Hypothalamus (tissue), 51 donors: ENCODE measurements at places on chromosomes 2 and 18.
A peak's percentile ranks its signal among the peaks of the same experiment; 100 is the strongest.

DNA sequence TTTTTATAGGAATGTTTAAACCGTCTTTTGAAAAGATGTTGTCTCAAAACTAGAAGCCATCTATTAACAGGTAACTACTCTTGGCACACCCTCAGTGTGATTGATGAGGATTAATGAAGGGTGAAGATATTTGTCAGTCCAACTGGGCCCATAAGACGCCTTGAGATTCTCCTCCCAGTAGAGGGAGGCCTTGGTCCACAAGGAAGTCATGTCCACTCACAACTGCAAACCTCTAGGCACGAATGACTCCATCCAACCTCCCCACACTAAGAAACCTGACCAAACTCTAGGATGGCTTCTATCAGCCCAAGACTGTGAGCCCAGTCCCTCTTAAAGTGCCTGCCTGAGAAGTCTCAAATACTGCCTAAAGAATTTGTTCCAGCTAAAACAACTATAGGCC, 19.2 kb upstream of the GRP start:
- DNase-seq, result no peak

DNA sequence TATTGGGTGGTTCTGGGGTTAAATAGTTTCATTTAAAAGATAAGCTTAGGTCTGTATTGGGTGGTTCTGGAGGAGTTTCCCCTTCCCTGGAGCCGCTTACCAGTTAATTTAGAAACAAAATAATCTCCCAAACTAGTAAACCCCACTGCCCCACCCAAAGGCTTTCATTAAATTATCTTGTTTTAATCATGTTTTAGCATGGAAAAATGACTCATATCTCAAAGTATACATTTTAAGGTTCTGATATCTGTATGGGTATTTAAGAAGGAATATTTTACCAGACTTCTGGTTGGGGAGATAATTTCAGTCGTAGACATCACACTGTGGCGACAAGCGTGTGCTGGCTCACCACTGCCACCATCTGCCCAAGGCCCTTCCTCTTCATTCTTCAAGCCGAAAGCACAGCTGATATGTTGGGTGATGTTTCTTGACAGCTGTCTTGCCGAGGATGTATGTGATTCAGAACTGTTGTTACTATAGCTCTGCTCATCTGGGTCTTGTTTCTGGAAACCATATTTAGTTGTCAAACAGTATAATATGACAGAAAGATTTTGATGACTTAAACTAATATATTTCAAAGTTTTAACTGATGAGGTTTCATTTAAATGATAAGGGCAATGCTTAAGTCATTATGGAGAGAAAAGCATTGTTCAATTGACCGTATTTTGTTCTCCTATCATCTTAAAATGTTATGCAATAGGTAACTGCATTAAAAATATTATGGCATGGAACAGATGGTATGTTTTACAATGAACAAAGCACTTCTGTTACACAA, 5.1 kb downstream of the FIGLA start:
- DNase-seq, result peak; percentile 12

- no peak for DNase-seq
Observed at GRCh38 chr2:26767894-26768487, 3.9 kb downstream of the SLC35F6 start.

DNA sequence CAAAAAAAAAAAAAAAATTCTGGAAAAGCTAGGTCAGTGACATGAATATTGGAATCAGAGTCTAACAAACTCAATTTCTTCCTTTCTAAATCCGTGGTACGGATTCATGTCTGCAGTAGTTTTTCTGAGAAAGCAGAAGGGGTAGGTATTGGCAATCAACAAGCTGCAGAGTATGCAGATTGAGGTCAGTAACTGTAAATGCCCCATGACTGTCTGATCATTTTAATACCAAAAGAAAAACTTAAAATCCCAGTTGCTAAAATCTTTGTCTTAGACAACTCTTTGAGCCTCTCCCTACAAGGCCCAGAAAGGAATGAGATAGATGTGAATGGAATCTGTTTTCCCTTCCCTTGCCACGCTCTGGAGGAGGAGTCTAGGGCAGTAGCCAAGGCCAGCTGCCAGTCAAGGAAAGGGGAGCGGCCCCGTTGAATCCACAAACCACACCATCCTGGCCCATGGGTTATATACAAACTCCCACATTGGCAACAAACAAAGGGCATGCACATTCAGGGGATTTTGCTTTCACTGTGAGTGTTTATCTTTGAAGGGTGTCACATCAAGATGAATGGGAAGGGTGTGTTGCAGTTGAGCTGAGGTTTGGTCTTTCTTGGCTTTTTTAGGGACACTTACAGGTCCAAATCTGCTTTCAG, 6.1 kb upstream of the CASP8 start:
- DNase-seq, result no peak

- DNase-seq, result no peak
Observed at GRCh38 chr2:202679980-202680379, 45.2 kb downstream of the FAM117B start.

- DNase-seq, result no peak
Observed at GRCh38 chr18:61770279-61770678, 122.5 kb downstream of the RNF152 start.

GRCh38 chr18:10291568-10291981, 162.9 kb upstream of the APCDD1 start:
- no peak for DNase-seq

GRCh38 chr2:208015475-208015874, 9.9 kb downstream of the PLEKHM3 start:
- DNase-seq, result no peak

GRCh38 chr18:59265246-59265973, 7.8 kb downstream of the RAX start:
- no peak for DNase-seq

DNA sequence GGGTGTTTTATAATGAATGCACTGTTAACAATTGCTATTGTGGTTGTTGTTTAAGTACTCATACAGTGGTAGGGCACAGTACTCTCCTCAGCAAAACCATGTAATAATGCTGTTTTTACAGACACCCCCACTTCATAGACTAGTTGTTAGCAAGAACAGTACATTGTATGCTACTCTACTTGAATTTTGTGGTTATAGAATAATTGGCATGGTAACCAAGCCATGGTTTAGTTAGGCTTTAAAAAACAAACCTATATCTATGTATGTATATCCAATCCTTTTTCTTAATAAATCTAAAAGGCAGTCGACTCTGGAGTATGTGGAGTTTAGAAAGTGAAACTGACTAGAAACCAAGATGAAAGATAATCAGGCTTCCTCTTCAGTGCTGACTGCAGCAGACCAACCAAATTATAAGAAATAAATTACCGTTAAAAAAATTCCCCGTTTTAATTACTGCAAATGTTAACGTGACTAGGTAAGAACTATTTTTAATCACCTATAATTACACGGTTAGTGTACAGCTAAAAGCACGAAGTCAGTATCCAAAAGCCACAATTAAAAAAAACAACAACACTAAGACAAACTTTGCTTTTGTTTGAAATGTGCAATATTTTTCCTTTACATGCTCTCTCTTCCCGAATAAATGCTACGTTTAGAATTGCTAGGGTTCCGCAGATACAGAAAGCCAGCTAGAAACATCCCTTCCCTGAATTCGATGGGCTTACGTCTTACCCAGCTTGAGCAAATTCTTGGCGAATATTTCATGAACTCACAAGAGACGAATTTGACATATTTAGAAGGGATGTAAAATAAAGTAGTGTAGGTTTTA, 113.3 kb upstream of the SERTAD2 start:
- DNase-seq, result no peak

GRCh38 chr2:206482123-206482522, 38.8 kb downstream of the ADAM23 start:
- DNase-seq, result no peak

DNA sequence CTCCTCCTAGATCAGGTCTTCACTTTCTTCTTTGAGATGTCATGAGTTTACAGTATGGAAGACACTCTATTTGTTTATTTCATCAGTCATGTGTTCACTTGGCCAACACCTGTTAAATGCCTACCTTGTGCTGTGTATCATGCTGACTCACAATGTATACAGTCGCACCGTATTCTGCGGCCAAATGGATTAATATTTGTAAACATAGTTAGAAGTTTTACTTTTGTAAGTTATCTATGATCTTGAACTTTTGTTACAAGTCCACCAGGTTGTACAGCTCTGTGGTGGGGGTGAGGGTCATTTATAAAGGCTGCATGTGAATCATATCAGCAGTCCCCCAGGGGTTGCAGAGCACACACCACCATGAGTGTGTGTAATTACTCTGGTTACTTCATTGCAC, 408.7 kb upstream of the NRP2 start:
- DNase-seq, result no peak

GRCh38 chr2:238237431-238238135, 2.3 kb downstream of the HES6 start:
- DNase-seq, result no peak

GRCh38 chr18:47345291-47345690, 93.8 kb upstream of the SKOR2 start:
- no peak for DNase-seq

GRCh38 chr18:23918395-23919032, 96.0 kb upstream of the TTC39C start:
- DNase-seq, result peak; percentile 29

DNA sequence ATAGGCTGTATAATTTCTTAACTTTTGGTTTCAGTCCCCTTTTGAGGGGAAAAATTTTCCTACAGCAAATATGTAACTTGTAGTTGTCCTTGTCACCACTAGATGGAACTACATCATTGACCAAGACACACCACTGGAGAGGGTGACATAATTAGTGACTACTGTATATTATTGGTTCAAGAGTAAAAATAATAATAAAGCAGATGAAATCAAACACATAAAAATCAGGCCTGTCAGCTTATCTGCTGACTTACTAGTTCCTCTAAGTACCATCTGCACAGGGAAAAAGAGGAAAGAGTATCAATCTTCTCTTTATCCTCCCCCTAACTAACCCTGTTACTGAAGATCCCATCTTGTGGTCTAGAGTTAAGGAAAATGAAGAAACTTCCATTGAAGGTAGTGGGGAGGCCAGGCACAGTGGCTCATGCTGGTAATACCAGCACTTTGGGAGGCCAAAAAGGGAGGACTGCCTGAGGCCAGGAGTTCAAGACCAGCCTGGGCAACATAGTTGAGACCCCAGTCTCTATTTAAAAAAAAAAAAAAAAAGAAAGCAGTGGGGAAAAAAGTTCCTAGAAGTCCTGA, 29.6 kb upstream of the ENOSF1 start:
- no peak for DNase-seq

- no peak for DNase-seq
Observed at GRCh38 chr18:78688249-78688648, 291.4 kb upstream of the SALL3 start.

- DNase-seq, result no peak
Observed at GRCh38 chr2:47004905-47005495, 89.4 kb upstream of the MCFD2 start.

GRCh38 chr2:157441072-157441454, 2.8 kb downstream of the CYTIP start:
- DNase-seq, result no peak

GRCh38 chr2:170505631-170506275, 209.4 kb upstream of the SP5 start:
- DNase-seq, result peak; percentile 53

- no peak for DNase-seq
Observed at GRCh38 chr2:31031132-31031706, 107.0 kb downstream of the GALNT14 start.

DNA sequence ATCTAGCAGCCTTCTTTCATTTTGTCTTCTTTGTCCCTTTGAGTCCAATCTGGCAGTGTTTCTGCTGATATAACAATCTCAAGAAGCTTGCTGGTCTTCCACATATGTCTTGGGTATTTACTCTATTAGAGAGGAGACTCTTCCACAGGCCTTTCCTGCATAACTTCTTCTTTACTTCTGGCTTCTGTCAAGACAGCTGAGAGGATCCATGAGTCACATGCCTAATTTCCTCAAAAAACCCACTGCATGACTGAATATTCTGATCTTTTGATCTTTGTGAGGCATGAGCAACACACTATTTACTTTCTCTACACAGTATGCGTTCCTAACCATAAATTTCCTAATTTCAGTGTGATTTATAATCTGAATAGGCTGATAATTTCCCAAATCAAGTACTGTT, 5.1 kb upstream of the DCC start:
- DNase-seq, result no peak

- no peak for DNase-seq
Observed at GRCh38 chr18:24763765-24764513, 303.5 kb downstream of the HRH4 start.

DNA sequence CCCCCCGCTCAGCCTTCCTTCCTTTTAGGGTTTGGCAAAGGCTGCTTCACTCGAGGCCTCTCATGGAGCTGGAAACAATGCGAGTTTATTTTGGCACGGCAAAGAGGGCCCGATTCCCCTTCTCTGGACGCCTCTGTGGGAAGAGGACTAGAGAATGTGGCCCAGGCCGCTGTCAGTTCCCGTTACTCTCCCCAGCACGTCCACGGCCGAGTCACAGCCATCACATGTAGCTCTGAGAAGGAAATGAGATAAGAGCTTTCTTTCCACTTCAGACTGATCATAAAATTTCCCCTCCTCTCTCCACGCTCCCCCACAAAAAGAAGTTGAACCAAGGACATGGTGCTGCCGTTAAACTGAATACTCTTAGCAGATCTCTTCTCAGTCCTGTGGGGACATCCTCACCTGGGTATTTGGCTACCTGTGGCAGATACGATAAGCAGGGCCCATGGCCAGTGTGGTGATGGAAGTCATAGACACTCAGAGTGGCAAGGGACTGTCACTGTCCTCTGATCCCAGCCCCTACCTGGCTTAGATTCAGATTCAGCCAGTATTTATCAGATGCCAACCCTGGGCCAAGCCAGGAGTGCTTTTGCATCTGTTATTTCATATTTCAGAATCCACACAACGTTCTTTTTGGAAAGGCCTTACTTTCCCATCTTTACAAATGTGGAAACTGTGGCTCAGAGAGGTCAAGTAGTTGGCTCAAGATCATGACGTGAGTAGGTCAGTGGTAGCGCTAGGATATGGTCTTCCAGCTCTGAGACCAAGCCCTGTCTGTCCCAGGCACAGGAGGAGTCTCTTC, 101.2 kb downstream of the MCFD2 start:
- DNase-seq, result no peak

DNA sequence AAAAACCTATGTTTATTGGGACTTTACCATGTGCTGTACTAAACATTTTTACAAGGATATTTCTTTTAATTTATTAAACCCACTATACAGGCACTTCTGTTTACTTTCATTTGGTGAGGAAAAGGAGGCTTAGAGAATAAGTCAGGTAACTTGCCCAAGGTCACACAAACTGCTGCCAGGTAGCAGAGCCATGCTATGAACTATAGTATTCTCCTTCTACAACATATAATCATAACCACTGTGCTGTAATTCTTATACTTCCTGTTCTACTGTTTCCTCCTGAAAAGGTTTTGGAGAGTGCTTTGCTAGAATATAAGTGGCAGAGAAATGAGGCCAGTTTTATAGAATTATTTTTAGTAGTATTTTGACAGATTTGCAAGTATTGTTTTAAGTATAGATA, 29.5 kb downstream of the SLC39A10 start:
- DNase-seq, result no peak
